ENCODE measurements at places on chromosomes 11 and 22.

DNA sequence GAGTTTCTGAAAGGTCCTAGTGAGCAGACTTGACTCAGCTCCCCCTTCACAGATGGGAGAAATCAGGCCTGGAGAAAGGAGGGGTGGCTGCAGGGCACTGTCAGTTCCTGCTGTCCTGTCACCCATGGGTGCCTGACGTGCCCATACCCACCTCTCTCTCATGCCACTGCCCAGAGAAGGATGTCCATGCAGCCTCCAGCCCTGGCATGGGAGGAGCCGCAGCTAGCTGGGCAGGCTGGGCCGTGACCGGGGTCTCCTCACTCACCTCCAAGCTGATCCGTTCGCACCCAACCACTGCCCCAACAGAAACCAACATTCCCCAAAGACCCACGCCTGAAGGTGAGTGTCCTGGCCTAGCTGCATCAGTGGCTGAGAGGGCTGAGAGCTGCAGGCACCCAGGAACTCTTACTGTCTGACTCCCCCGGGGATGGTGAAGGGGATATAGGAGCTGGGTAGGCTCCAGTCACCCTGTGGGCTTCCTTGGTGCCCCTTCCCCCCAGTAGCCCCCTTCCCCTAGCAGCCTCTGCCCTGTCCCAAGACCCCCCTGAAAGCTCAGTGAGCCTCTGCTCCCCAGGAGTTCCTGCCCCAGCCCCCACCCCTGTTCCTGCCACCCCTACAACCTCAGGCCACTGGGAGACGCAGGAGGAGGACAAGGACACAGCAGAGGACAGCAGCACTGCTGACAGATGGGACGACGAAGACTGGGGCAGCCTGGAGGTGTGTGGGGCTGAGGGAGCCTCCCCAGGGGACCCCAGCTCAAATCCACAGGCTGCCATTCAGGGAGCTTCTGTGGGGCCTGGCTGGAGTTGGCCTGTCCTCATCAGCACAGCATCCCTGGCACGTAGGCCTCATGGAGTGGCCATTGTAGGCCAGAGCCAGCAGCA is 11.8 kb downstream of the SCYL1 start:
- DNase-seq: no peak

GRCh38 chr11:37502202-37502601 is 904.2 kb upstream of the RAG2 start:
- DNase-seq: no peak

DNA sequence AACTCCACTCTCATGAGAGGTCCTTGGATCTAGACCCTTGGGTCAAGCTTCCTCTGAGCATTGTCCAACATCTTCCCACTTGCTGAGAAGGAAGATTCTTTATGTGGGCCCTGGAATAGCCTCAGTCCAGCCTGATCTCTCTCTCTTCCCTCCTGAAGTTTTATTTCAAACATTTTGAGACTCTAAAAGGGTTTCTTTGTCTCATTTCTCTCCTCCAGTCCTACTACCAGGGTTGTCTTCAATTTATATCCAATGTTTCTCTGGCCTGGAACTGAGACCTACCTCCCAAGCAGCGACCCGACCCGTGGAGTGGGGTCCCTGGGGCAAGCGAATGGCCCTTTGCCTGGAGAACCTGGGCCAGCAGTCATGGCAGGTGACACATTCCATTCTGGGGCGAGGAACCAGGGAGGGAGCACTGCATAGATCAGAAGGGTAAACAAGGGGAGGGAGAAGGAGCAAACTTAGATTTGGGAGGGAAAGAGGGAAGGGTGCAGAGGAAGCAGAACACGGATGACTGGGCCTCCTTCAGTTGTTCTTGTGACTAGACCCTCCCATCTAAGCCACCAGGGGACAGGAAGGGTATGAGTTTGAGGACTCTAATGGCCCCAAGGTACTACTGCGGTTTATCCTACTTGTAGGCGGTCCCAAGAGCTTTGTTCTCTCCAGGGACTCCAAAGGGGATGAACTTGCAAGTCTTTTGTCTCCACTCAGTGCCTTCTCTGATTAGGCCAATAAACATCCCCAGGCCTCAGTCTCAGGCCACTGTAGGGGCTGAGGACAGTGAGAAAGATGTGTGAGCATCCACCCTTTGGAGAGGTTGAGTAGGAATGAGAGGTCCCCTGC is 14.2 kb upstream of the PRAME start:
- no peak for DNase-seq

DNA sequence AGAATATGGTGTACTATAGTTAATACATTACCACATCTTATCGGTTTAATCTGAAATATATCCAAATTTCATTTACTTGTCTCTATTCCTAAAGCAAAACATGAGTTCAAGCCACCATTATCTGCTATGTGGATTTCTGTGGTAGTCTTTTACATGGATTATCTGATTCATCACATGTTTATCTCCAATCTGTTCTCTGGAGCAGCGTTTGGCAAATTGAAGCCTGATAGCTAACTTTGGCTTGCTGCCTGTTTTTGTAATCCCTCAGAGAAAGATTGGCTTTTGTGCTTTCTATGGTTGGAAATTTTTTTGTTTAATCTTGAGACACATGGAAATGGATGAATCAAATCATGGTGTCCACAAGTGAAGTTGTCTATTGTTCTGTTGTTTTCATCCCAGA is 274.3 kb downstream of the JRKL start:
- no peak for DNase-seq

GRCh38 chr11:13368041-13368446 is 90.5 kb downstream of the BMAL1 start:
- DNase-seq: no peak

DNA sequence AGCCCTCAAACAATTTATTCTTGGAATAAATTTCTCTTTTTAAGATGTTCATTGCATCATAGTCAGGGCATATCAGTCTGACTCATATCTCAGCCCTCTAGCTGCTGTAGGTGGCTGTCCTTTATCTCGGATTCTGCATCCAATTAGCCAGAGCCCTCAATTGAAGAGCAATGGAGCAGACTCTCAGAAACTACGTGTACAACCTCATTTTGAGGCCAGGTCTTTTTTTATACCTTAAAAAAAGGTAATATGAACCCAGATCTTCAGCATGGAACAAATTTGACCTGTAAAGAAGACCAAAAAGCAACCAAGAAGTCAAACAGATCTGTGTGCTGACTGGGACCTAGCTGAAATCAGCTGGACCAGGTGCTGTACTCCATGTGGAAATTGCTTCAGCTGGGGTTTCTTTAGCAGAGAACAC is 8.7 kb downstream of the OR52A5 start:
- no peak for DNase-seq

- DNase-seq: no peak
Observed at GRCh38 chr11:102347462-102348370, 702 bp downstream of the BIRC2 start.

DNA sequence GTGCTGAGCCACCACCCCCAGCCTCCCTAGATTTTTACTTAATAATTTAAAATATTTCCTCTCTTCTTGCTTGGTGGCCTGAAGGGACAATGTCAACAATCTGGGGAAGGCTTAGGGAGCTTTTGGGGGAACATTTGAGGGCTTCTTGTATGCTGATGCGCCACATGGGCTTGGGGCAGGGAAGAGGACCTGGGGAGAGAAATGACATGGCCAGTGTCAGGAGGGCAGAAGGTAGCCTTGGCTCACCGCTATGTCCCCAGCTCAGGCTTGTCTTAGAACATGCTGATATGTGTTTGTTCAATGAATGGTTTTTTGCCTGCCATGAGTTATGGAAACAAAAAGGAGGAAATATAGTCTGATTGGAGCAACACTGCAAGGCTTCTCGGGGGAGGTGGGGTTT is 51.6 kb downstream of the ST14 start:
- no peak for DNase-seq

DNA sequence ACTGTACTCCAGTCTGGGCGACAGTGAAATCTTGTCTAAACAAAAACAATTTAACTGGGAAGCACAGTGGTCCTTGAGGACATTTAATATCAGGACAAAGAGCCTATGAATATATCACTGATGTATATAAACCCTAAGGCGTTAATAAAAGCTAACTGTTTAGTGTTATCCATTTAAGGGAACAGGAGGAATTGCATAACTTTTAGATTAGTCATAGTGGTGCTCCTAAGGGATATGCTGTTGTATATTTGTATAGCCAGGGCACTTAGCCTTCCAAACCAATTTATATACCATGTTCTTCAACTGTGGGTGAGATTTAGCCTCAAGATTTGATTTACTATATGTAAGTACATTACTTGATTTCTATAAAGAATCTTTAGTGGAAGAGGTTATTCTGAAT is 3.0 kb upstream of the CHEK1 start:
- no peak for DNase-seq

DNA sequence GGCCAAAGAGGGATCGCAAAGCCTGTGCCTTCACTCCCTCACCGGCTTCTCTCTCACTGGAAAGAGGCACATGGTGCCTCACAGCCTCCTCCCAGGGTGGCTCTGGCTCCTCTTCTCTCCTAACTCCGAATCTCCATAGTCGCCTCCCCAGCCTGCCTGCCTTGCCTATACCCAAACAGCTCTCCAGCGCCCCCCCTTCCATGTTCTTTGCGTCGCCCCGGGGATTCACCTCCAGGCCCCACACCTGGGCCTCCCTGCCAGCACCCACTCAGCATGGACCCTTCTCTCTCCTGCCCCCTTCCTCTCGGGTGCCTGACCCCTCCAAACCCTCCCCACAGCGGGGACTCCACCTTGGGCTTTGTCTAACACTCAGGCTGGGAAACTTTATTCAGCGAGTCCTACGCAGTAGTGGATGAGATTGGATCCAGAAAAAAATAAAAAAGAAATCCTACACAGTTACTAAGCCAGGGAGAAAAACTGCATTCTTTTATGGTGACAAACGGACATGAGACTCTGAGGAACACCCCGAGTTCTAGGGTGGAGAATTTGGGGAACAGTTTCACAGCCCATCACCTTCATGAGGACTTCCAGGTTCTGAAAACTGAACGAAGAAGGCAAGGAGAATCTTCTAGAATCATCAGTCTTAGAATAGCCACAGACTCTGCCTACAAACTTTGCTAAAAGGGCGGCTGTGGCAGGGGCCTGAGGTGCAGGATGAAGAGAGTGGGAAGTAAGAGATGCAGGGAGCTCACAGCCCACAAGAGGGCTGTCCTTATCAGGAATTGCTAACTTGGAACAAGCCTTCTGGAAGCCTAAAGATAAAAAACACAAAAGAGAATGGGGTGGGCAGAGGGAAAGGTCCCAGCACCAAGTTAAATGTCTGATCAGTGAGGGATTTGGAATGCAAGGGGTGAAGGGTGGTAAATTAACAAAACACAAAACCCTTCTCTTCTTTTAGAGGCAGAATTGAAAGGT is 5.3 kb downstream of the PPM1F start:
- no peak for DNase-seq

GRCh38 chr11:71342951-71343827 is 90.8 kb upstream of the SHANK2 start:
- no peak for DNase-seq

GRCh38 chr11:8242499-8243280 is 21.0 kb downstream of the LMO1 start:
- DNase-seq: no peak

DNA sequence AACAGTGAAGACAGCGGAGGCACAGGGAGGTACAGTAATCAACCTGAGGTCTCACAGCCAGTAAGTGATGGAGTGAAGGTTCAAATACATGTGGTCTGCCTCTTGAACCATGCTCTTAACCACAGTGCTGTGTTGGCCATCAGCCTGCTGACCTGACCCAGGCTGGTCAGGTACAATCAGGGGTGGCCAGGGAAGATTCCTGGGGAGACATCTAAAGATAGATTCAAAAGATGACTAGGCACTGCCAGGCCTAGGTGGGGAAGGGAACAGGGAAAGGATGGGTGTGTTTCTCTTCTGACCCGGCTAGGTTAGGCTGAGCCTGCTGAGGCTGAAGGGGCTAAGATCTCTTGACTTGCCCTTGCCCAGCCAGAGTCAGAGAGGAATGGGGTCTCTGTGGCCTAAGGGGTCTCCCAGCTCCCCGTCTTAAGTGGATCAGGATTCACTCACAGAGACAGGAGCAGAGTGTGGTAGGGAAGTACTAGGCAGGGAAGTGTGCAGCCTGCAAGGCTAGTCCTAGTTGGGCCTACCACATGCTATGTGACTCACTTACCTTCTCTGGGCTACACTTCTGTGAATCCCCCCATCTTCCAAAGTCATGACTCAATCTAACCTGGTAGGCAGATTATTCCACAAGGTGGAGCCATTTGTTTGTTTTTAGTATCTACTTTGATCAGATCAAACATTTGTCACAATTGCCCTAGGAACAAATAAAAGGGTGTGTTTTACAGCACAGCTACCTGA is 10.4 kb upstream of the SREBF2 start:
- DNase-seq: no peak

DNA sequence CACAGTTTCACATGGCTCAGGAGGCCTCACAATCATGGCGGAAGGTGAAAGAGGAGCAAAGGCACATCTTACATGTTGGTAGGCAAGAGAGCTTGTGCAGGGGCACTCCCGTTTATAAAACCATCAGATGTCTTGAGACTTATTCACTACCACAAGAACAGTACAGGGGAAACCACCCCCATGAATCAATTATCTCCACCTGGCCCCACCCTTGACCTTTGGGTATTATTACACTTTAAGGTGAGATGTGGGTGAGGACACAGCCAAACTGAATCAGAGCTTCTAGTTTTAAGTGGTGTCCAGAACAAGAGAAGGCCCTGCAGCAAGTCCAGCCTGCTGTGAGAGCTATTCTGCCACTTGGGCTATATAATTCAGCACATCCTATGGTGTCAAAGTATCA is 493.7 kb downstream of the ETS1 start:
- no peak for DNase-seq

- DNase-seq: no peak
Observed at GRCh38 chr11:71542879-71543777, 5.1 kb upstream of the KRTAP5-9 start.

DNA sequence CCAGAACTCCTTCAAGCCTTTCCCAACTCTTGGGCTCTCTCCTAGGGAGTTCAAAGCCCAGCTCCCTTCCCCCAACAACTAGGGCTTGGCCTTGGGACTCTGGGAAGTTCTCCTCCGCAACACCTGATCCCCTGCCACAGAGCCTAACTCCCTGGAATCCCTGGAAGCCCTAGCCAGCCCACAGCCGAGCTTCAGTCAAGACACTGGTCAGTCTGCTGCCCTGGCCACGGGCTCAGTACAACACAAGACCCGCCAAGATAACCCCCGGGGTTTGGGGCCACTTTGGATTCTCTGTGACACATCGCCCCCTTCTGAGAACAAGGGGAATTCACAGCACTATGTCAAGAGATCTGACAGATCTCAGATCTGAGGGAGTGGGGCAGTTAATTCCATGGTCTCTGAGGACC is 58.3 kb downstream of the SLC22A12 start:
- DNase-seq: no peak

DNA sequence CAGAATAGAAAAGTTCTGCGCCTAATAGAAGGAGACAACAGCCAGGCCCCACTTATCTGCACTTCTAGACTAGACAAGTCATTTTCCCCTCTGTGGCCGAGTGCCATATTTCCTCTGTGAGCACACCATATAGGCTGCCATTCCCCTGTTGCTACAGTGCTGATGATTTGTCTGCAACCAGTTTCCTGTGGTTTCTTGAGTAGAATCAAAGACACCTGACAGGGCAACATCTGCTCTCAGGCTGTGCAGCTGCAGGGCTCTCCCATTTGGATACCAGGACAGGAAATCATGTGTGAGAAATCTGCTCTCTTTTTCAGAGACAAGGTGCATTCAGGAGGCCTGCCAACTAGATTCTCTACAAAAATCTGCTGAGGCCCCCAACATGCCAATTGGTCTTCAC is 879.3 kb downstream of the DLG2 start:
- no peak for DNase-seq

All from stimulated activated CD4-positive, alpha-beta T cell treated with anti-CD3 and anti-CD28 coated beads, TNF-alpha, amount 100 ng/mL, for 1 hour (primary cell).